Immature natural killer cell (primary cell): ENCODE measurements at places on chromosomes 5 and 9.

GRCh38 chr9:5864446-5864845, 26.2 kb upstream of the MLANA start:
- no peak for DNase-seq

- no peak for DNase-seq
These were observed 39.0 kb downstream of the TMEM232 start for GRCh38 chr5:110687485-110687884.

- no peak for DNase-seq
These were observed 9.3 kb upstream of the TRIM36 start for GRCh38 chr5:115179030-115179393.

DNA sequence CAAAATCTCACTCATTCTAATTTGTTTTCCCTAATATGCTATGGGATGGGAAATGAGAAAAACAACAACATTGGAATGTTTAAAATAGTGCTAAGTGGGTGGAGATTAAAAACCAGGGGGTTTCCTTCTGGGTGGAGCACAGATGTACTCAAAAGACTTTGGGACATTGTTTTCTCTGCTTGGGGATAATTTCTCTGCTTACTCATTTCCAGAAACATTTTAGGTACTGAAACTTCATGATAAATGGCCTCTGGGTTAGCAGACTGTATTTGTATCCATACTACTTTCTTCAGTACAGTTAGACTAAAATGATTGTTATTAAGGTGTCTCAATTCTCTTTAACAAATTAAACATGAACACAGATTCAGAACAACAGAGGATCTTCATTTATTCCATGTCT, 17.4 kb downstream of the ELOVL7 start:
- DNase-seq: no peak

DNA sequence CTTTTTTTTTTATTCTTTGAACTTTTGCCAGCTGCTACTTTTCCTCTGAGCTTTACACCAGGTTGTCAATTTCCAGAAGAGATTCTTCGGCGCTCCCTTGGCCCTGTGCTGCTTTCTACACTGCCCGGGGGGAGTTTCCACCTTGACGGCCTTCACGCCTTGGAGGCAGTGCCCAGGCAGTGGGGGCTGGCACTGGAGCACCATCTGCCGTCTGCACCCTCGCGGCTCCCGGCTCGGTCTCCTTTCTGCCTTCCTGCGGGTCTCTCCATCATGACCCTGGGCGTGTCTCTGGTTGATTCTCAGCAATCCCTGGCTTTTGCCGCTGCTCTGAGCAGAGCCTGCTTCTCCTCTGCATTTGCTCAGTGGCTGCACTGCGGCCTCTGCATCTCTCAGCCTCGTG, 2.9 kb downstream of the SLC6A18 start:
- no peak for DNase-seq

- no peak for DNase-seq
These were observed 6.5 kb downstream of the FAM240B start for GRCh38 chr9:38713426-38713825.

- no peak for DNase-seq
These were observed 17.5 kb downstream of the CYFIP2 start for GRCh38 chr5:157283434-157283833.

DNA sequence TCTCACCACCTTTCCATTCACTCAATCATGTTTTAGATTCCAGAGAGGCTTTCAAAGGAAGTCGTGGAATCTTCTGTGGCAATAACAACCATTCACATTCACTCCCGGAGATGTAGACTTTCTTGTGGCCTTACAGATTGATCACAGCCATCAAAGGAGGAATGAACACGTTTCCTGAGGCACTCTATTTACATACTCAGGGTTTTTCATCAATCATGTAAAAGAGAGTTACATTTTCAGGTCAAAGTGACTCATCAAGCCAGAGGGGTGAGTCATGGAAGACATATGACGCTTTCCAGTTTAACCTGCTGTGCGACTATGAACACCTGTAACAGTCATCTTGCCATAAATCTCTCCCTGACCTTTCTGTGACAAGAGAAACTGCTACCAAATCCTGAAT, 39.3 kb upstream of the RAD23B start:
- no peak for DNase-seq

DNA sequence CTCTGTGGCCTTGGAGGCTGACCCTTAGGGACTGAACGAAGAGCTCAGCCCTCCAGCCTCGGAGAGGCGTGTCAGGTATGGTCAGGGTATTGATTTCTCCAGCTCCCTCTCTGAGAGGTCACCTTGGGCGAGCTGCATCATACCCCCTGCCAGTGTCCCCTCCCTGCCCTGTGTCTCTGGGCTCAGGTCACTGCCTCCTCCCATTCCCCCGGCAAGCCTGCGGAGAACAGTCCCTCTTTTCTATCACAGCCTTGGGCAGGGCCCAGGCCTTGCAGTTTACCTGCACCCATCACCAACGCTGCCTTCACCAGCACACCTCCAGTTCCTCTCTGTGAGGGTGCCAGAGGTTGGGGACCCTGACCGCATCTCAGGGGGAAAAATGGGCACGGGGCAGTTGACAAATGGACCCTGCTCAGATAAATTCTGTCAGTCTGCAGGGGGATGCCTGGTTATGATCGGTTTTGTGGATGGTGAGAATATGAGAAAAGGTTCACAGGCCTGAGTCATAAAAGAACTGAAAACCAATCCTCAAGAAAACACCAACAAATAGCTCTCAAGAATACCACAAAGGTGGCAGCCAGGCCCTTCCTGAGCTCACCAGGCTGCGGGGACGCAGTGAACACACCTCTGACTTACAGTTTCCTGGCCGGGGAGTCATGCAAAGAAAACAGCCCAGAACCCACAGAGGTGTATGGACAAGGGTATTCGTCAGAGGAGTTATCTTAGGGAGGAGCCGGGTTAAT, 24.7 kb upstream of the RXRA start:
- peak; percentile 83 for DNase-seq

GRCh38 chr5:140321796-140322195, 18.9 kb upstream of the PFDN1 start:
- DNase-seq: no peak

- peak; percentile 36 for DNase-seq
These were observed 129.0 kb downstream of the PIK3R1 start for GRCh38 chr5:68344447-68345111.

GRCh38 chr5:123543438-123543837, 31.5 kb downstream of the CSNK1G3 start:
- no peak for DNase-seq

- no peak for DNase-seq
These were observed 343.0 kb downstream of the RAB3C start for GRCh38 chr5:58925627-58926540.

GRCh38 chr5:146205499-146206202, 2.2 kb downstream of the RBM27 start:
- DNase-seq: peak; percentile 20

DNA sequence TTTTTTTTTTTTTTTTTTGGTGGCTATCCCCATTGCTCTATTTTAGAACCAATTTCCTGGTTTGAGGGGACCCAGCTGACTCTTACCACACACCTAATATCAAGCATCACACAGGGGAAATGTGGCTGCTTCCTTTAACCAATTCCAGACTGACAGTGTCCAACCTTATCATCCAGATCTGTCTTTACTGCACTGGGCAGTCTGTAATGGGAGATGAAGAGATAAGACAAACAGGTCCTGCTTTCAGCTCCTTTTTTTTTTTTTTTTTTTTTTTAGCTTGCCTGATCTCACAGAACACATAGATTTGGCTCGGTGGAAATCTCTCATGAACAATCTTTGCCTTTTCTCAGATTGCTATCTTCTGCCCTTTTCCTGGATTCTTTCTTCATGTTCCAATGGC, 198.8 kb upstream of the TYRP1 start:
- DNase-seq: no peak

- no peak for DNase-seq
These were observed 4.4 kb upstream of the SLC27A4 start for GRCh38 chr9:128335914-128336313.

- DNase-seq: no peak
These were observed 10.4 kb downstream of the CXXC5 start for GRCh38 chr5:139658501-139658927.

- peak; percentile 31 for DNase-seq
These were observed 28.0 kb downstream of the LCP2 start for GRCh38 chr5:170269579-170269978.

DNA sequence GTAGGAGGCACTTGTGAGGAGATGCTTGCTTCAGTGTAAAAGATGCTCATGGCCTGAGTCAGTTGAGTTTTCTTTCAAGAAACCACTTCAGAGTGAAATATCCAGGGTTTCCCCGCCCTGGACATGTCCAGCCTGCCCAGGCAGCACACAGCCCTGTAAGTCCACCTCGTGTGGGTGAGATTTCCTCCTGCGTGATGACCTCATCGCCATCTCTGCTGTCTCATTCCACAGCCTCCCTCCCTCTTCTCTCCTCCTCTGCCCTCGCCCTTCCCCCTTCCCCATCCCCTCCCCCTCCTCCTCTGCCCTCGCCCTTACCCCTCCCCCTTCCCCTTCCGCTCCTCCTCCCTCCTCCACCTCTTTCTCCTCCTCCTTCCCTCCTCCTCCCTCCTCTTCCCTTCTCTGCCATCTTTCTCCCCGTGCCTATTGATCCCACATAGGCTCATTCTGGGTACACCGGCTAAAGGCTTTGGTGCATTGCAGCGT, 34.0 kb upstream of the NCS1 start:
- DNase-seq: no peak

DNA sequence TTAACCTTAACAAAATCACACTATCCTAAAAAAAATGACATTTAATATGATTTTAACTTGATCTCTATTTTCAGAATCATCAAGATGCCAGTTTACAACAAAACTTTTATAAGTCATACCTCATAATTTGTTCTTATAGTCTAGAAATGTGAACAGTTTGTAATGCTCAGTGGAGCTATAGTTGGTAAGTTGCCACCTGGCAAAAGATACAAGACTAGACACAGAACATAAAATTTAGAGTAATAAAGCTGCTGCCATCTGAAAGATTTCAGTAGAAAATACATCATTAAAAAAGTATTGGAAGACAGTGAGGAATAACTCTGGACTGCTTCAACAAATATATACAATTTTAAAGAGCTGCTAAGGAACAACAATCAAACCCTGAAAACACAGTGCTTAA, 233.8 kb downstream of the GABRG2 start:
- DNase-seq: no peak
